Fibroblast of skin of scalp (primary cell): ENCODE measurements at places on chromosomes 3 and 15.

DNA sequence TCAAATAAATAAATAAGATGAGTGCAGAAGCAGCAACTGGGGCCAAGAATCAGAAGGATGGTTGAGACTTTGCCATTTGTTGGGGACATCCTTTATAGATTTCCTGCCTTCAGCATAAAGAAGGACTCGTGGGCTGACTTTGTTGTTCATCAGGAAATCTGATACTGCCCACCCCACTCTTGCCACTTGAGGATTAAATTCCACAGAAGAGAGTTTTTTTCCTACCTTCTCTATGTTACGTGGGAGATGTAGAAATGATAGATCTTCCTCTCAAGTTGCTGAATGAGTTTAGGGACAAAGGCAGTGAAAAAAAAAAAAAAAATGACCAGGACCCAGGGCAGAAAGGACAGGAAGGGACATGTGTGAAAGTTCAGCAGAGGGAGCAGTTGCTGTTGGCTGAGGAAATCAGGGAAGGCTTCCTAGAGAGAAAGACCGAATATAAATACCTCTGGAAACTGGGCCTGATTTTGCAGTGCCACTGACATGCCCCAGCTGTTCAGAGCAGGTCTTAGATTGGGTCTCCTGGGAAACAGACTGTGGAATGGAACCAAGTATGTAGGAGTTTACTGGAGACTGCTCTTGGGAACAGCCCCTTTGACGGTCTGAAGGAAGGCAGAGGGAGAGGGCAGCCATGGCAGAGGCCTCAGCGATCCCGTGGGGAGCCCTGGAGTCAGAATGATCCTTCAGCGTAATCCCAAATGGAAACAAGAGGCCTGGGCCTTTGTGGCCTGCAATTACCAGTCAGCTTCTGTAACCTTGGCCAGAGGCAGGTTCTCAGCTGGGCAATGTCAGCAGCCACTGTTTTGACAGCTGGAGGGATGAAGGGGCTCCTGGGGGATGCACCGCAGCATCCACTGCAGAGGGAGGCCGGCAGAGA is 50.9 kb downstream of the C3orf20 start:
- peak; percentile 27 for DNase-seq

- no peak for DNase-seq
These were observed 355.3 kb upstream of the SLCO3A1 start for GRCh38 chr15:91498046-91498748.

DNA sequence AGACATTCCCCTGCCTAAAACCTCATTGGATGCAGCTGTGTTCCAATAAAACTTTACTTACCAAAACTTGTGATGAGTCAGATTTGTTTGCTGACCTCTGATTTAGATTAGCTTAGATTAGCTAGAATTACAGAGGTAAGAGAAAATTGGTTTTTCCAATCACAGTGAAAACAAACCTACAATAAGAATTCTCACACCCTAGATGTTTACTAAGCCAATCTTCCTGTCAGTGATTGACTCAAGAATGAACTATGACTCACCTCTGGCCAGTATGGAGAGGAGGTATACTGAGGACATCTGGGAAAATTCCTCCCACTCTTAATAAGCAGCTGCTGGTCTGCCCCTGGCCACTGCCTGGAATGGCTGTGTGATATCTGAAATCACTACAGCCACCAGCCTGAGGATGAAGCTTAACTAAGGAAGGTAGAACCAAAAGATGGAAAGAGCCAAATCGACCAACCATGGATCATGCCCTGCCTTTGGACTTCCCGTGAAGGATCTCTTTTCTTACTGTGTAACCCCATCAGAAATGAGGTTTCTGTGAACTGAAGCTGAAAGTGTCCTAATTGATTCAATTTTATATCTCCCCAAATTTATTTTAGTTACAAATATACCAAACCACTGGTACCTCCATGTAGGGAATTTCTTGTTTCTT is 19.0 kb upstream of the GHSR start:
- DNase-seq, result peak; percentile 27

DNA sequence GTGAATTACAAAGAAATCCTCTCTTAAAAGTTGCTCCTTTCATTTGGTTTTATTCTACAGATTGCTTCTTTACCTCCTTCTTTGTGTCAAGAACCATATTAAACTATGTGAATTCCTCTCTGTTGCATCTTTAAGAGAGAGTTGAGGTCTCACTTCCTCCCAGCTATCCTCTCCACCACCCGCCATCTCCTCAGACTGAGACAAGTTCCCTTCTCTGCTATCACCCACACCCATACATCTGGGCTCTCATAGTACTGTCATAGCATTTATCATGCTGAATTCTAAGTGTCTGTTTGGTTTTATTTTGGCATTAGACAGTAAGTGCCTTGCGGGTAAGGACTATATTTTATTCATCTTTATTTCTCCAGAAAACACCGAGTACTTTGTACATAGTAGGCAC is 54.2 kb downstream of the B3GALNT1 start:
- no peak for DNase-seq

- peak; percentile 6 for DNase-seq
These were observed 850.3 kb upstream of the CADM2 start for GRCh38 chr3:84108442-84108971.

DNA sequence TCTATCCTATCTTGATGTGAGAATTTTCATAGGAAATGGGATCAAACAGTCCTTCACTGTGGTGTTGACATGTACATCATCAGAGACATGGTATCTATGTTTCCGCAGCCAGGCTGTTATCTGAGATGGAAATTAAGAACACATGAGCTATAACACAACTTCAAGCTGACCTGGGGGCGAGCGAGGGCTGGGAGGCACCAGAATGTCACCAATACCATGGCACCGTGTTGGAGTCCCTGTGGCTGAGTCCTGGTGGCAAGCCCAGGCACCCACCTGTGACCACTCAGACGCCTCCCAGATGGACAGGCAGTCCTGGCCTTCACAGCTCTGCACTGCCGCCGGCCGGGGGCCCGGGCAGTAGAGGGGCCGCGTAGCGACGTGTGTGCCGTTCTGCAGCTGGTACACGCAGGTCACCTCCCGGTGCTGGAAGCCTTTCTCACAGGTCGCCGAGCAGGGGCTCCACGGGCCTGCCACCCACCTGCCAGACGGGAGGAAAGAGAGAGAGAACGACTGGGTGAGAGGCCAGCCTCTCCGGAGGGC is 263.9 kb upstream of the LYSMD4 start:
- no peak for DNase-seq

- DNase-seq, result no peak
These were observed 58.0 kb downstream of the PLD1 start for GRCh38 chr3:171752329-171752728.
